ENCODE measurements at places on chromosomes 1 and 21. TPM values are rescaled to one million over a fixed set of nuclear protein-coding genes. Genes with fewer than 3 reads are reported as not detected.

The RGS5 gene
- total RNA-seq, result 223 TPM

DNA sequence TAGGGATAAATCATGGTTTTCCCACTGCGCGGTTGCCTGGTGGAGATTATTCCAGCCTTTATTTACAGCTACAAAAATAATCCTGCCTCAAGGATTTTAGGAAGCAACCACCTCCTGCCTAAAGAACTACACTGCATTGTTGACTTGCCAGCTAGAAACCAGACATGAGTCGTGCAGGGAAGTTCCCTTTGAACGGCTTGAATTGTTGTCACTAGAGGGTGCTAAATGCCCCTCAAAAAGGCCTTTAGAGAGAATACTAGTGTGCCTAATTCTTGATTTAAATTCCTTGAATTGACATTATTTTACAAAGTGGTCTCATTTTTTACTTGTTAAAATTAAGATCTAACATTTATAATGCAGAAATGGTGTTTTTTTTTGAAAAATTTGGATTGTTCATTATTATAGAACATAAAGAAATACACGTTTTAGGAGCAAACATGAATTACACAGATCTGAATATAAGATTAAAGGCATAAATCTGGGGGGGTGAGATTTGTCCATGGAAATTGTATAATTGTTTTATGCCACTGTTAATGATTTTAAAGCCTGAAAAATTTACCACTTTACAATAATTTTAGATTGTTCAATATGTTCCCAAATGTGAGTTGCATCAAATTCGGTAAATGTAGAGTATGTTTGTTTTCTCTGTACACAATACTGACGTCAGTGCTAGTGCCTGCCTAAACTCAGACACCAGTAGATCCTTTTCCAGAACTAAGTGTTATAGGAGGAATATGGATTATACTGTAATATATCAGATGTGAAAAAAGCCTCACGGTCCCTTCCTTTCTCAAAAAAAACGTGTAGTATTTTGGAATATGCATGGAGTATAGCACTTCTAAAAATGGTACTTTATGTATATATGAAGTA lies 7.6 kb upstream of the ERG start:
- DNase-seq, result no peak

GRCh38 chr1:2903226-2903625 lies 101.7 kb upstream of the TTC34 start:
- no peak for DNase-seq

The HHAT gene
- 2.4 TPM for total RNA-seq

- no peak for DNase-seq
Observed at GRCh38 chr1:187143783-187144182, 315.0 kb downstream of the PLA2G4A start.

The ERG gene
- total RNA-seq, result 15.5 TPM

GRCh38 chr1:182410620-182411273 lies 10.3 kb upstream of the TEDDM1 start:
- no peak for DNase-seq

The OTUD3 gene
- 4.7 TPM for total RNA-seq

The CRYAA gene
- total RNA-seq, result not detected

The STUM gene
- 0.78 TPM for total RNA-seq

The ENSA gene
- 141 TPM for total RNA-seq

DNA sequence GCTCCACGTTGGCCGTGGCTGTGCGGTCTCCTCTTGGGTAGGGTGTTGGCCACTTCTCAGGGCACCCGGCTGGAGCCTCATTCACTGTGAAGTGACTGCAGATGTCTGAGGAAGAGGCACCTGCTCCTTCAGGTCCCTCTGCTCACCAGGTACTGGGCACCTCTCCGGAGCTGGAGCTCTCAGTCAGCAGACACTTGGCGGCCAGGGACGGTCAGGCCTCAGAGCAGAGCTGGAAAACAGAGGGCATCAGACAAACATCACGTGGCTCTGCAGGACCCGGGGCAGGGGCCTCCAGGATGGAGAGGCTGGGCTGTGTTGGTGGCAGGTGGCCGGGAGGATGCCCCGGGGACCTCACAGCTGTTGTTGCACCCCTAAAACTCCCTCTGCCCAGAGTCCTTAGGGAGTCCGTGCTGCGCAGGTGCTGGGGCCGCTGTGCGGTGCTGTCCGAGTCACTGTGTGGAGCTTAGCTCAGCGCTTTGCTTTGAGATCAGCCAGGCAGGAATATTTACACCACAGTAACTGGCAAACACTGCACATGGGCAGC lies 59.7 kb downstream of the SLX9 start:
- no peak for DNase-seq

The EXTL1 gene
- total RNA-seq, result 9.2 TPM

DNA sequence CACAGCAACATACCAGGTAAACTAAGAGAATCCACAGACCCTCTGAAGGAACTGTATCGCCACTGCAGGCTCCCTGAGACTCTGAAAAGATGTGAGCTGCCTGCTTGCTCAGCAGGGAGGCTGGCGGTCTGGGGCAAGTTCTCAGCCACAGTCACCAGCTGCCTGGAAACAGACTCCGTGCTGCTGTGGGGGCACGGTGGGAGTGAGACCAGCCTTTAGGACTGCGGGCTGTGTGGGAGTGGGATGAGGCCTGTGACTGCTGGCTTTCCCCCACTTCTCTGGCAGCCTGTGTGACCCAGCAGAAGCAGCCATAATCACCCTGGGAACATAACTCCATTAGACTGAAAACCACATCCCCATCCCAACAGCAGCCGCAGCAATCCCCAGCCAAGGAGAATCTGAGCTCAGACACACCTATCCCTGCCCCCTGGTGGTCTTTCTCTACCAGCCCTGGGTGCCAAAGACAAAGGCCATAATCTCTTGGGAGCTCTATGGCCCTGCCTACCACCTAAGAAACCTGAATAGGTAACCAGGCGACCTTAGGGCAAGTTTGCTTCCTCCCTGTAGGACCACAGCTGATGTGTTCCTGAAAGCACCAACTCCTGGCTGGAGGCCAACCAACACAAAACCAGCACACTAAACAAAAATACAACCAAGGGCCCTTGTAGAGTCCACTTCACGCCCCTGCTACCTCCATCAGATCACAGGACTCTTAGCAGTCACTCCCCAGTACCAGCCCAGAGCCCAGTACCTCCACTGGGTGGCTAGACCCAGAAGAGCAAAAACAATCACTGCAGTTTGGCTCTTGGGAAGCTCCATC lies 151.5 kb downstream of the SMYD3 start:
- DNase-seq, result no peak

DNA sequence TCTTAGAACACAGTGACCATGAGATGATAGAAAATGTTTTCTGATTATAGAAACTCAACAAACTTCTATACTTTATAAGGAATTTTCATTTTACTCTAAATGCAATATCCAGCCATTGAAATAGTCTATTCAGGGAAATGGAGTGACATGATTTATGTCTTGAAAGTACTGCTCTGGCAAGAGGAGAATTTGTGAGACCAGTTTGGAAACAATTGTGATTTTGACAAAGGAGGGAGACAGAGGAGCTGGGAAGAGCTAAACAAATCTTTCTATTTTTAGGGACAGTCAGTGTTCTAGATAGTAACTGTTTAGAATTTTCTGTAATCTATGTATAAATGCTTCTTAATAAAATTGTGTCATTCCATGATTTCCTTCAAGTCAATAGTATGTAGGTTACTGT lies 252.3 kb downstream of the FMN2 start:
- no peak for DNase-seq

The SLC1A7 gene
- total RNA-seq, result 0.43 TPM

GRCh38 chr1:160022330-160023310 lies 9.2 kb downstream of the PIGM start:
- no peak for DNase-seq

The AMY1A gene
- total RNA-seq, result not detected

The FLG2 gene
- not detected for total RNA-seq

DNA sequence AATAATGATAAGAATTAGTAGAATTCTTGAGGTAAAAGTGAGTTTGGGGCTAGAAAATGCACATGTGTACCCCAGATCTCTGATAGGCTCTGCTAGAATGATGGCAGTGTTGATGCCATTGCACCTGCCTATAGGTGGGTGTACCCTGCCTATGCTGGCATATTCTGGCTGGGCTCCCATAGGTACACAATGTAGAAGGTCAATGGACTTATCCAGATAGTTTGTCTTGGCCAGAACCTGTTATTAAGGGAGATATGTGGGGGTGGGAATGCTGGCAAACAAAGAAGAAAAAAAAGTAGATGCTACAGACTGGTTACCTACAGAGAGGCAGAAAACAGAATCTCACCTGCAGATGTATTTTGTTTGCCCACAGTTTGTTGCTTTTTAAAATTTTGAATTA lies 14.1 kb upstream of the KLHDC8A start:
- DNase-seq, result no peak

The MTARC2 gene
- 22.1 TPM for total RNA-seq

- no peak for DNase-seq
Observed at GRCh38 chr1:117143172-117143571, 21.6 kb upstream of the TRIM45 start.

DNA sequence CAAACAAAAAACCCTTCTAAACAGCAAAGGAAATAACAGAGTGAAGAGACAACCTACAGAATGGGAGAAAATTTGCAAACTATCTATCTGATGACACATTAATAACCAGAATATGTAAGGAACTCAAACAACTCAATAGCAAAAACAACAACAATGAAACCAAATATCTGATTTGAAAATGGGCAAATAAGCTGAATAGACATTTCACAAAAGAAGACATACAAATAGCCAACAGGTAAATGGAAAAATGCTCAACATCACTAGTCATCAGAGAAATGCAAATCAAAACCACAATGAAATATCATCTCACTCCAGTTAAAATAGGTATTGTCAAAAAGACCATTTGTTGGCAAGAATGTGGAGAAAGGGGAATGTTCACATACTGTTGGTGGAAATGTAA lies 57.6 kb upstream of the RC3H1 start:
- no peak for DNase-seq

GRCh38 chr21:37940691-37941090 lies 24.4 kb upstream of the KCNJ6 start:
- no peak for DNase-seq

DNA sequence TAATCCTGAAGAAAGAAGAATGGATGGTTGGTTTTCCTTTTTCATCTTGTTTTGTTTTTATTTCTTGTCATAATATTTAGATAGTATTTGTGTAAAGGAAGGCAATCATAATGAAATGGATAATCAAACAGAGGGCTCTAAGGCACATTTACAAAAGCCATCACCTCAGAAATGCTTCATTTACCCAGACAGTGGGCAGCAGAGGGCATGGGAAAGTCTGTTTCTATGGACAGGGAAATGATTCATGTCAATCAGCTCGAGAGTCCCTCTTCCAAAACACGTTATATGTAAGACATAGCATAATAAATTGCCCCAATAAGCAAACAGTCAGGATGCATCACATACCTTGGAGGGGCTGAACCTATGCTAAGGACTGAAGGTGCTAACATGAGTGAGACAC lies 426.1 kb downstream of the PLPP3 start:
- no peak for DNase-seq

GRCh38 chr1:231866392-231867331 lies 240.1 kb downstream of the DISC1 start:
- no peak for DNase-seq

DNA sequence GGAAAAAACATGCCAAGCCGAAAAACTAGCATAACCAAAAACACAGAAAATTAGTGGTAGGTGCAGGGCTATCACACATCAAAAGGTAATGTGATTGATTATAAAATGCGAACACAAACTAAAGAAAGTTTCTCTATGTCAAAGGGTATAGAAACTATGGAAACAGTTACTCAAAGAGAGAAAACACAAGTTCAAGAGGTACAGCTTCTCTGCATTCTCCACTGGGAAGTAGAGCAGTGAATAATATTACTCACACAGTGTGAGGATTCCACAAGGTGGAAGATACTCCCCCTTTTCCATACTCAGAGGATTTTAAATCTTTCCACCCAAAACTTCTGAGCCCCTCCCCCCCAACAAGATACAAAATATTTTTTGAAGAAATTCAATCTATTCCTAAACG lies 18.6 kb downstream of the AKT3 start:
- no peak for DNase-seq
